Progenitor cell of endocrine pancreas (in vitro differentiated cells): ENCODE measurements at places on chromosomes 6 and 20. TPM values are rescaled to one million over a fixed set of nuclear protein-coding genes. Genes with fewer than 3 reads are reported as not detected.

DNA sequence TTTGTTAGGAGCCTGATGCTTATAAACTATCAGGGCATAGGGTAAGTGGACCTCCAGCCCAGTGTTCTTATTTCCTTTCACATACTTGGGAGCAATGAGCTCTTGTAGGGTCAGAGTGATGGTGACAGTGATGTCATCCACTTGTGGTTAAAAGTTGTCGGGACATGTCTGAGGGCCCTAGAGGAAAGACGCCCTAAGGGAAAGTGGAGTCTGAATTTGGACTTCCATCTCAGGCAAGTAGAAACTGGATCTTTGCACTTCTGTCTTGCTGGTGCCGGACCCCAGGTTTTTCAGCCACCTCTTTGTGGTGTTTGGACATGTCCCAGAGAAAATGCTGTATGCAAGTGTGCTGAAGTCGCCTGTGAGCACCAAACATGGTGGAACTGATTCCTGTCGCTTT, 900.5 kb downstream of the C6orf118 start:
- no peak for DNase-seq

- DNase-seq: no peak
Observed at GRCh38 chr20:53489528-53489927, 104.1 kb downstream of the ZNF217 start.

DNA sequence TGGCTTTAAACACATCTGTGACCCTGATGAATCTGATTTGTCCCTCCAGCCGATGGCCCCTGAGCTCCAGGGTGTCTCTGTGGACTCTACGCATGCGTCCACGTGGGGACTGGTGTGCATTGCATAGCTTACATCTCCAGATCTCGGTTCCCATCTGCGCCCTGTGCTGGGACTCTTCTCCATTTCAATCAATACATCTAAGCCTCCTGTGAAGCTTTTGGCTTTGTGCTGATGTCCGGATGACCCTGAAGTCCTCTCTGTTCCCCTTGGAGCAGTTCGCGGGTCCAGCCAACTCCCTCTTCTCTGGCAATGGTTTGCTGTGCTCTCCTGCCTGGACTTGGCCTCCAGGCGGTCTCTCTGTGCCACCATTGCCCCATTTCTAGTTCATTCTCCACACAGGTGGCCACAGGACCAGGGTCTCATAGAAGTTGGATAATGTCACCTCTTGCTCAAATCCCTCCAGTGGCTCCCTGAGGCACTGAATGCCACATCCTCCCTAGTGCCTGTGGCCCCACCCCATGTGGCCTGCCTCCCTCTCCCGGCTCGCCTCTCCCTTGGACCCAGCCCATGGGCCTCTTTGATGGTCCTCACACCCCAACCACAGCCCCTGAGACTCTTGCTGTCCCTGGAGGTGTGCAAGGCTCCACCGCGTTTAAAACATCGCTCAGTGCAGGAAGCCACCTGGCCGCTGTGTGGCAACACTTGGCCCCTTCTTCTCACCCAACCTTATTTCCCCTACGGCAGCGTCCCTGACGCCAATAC, 155.4 kb downstream of the SYCP2 start:
- no peak for DNase-seq

- DNase-seq: no peak
Observed at GRCh38 chr20:58173091-58173490, 55.4 kb downstream of the ANKRD60 start.

LKAAEAR1 gene
- total RNA-seq: not detected in 2 replicates

- no peak for DNase-seq
Observed at GRCh38 chr6:4322846-4323309, 187.5 kb upstream of the ECI2 start.

CAGE1 gene
- not detected in 2 replicates for total RNA-seq

GRCh38 chr20:17365831-17366230, 139.0 kb downstream of the PCSK2 start:
- DNase-seq: no peak

DNA sequence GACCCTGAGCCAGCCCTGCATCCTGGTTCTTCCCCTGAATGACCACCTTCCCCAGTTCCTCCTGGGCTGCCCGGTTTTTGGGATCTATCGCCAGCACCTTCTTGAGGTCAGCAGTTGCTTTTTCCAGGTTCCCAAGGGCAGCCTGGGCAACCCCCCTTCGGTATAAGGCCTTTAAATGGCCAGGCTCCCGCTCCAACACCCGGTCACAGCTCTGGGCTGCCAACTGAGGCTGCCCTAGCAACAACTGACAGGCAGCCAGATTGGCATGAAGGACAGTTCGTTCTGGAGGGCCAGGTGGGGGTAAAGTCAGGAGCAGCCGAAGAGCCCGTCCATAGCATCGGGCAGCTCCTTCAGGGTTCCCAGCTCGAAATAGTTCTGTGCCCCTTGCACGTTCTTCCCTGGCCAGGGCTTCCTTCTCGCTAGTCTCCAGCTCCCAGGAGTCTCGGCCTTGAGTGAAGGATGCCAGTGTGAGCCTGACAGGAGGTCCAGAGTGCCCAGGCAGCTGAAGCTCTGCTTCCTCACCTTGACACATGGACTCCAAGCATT, 778 bp upstream of the ATF6B start:
- DNase-seq: no peak

- no peak for DNase-seq
Observed at GRCh38 chr6:20699402-20699801, 165.1 kb downstream of the CDKAL1 start.

GRCh38 chr20:59295531-59295930, 4.9 kb upstream of the EDN3 start:
- DNase-seq: no peak

HRH3 gene
- 0.10 TPM in 1 of 2 replicates, not detected in the other for total RNA-seq

DNA sequence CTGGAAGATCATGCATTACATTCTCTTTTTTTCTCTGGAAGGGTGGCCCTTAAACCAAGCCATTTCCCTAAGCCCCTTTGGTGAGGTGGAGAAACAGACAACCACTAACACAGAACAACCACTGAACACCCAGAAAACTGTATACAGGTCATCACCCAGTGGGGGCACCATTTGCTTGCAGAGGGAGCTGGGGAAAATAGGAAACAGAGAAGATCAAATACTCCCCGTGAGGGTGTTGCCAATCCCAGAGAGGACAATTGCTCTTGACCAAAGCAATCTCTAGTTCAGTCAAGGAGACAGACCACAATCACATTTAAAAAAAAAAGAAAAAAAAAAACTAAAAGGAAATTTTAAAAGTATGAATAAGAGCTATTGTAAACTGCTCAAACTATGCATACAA, 865 bp upstream of the DAAM2 start:
- DNase-seq: no peak
